Posterior vena cava (tissue), 2 donors: ENCODE measurements at places on chromosomes 12 and 14. TPM values are rescaled to one million over a fixed set of nuclear protein-coding genes. Genes with fewer than 3 reads are reported as not detected.

The CRADD gene
- 22.0 TPM for total RNA-seq

The RASAL1 gene
- total RNA-seq, result not detected

The MGAT4C gene
- total RNA-seq, result 3.4 TPM

The ANO2 gene
- 9.2 TPM for total RNA-seq

The ANKRD13A gene
- total RNA-seq, result 55.2 TPM

The PGF gene
- total RNA-seq, result 11.2 TPM

The GOLGA5 gene
- total RNA-seq, result 42.9 TPM

The RNASE12 gene
- total RNA-seq, result not detected

The CAPS2 gene
- total RNA-seq, result 13.5 TPM

The GALNT8 gene
- 1.9 TPM for total RNA-seq

The NPFF gene
- not detected for total RNA-seq

The GPR162 gene
- total RNA-seq, result 5.1 TPM

The SIX6 gene
- not detected for total RNA-seq

The GDF3 gene
- total RNA-seq, result 1.5 TPM

The SPTLC2 gene
- 29.9 TPM for total RNA-seq

The SLC4A8 gene
- 0.79 TPM for total RNA-seq
